ENCODE measurements at places on chromosomes 5 and 9.
A peak's percentile ranks its signal among the peaks of the same experiment; 100 is the strongest.

DNA sequence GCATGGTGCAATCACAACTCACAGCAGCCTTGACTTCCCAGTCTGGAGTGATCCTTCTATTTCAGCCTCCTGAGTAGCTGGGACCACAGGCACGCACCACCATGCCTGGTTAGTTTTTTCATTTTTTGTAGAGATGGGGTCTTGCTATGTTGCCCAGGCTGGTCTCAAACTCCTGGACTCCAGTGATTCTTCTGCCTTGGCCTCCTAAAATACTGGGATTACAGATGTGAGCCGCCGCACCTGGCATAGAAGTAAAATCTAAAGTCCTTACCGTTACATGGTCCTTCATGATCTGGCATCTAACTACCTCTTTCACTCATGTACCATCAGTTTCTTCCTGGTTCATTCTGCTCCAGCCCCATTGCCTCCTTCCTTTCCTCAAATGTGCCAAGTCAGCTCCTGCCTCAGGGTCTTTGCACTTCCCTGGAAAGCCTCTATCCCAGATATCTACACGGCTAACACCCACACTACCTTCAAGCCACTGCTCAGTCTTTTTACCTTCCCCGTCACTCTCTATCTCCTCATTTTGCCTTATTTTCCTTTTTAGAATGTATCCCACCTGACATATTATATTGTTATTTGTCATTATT lies 6.9 kb upstream of the RBM27 start:
- DNase-seq = no peak

GRCh38 chr9:13295556-13295955 lies 16.1 kb upstream of the MPDZ start:
- DNase-seq = no peak

GRCh38 chr5:128083811-128084227 lies 253 bp downstream of the SLC12A2 start:
- peak; percentile 59 for DNase-seq

DNA sequence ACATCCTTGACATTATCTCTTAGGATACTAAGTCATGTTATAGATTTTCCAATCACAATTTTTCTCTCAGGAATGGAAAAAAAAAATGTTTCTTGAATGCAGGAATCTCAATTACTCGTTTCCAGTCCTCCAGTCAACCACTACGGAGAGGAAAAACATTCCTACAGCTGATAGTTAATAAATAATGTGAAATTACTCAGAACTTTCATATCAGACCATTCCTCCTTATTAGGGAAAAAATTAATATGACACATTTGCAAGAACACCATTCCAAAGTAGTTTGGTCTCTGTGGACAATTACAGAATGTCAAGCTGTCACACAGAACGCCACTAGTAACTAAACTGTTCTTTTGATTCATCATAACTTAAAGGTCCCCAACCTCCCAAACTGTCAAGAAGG lies 31.5 kb downstream of the MED27 start:
- no peak for DNase-seq

- no peak for DNase-seq
Measured at GRCh38 chr5:154311362-154311761, 120.8 kb downstream of the GALNT10 start.

- DNase-seq = no peak
Measured at GRCh38 chr5:169125571-169125970, 175.4 kb downstream of the SLIT3 start.

DNA sequence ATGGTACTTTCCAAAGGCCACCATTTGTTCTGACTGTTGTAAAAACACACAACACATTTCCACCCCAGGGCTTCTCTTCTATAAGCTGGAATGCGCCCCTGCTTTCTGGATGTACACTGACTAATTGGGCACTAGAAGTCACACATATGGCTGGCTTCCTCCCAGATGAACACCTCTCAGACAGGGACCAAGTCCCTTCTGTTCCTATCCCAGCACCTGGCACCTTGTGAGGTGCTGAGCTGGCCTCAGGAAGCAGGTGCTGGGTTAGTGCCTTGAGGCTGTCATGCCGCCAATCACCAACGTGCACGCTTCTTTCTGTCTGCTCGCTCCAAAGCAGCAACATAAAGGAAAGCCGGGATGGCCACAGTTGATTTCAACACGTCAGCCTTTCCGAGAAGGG lies 93.2 kb downstream of the FSTL4 start:
- no peak for DNase-seq

DNA sequence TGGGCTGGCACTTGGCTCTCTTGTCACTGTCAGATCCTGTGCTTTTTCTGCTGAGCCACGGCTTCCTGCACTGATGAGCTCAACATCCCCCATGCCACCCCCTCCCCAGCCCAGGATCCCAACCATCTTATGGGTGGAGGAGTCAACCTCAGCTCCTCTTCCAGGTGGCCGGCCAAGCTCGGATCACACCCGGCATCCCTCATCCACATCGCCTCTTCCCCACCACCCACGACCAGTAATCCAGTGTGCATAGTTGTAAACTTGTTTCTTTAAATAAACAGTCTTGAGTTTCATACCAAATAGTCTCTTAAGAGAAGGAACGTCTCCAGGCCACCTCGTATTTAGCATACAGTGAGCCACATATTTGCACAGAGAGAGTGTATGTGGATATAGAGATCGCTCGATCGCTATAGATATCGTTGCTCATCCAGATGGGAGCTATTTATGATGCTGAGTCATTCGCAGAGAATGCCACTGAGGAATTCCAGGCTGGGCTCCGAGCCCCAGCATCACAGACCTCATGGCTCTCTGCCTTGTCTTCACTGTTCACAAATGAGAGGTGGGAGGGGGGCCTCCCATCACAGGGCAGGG lies 61.8 kb upstream of the CPLX2 start:
- DNase-seq = no peak

DNA sequence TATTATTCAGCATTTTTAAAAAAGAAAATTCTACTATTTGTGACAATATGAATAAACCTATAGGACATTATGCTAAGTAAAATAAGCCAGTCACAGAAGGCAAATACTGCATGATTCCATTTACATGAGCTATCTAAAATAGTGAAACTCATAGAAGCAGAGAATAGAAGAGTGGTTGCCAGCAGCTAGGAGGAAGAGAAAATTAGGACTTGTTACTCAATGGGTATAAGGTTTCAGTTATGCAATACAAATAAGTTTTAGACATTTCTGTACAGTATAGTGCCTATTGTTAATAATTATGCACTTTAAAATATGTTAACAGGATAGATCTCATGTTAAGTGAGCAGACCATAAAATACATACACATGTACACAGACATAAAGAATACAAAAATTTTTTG lies 73.8 kb upstream of the SPINK5 start:
- DNase-seq = no peak

DNA sequence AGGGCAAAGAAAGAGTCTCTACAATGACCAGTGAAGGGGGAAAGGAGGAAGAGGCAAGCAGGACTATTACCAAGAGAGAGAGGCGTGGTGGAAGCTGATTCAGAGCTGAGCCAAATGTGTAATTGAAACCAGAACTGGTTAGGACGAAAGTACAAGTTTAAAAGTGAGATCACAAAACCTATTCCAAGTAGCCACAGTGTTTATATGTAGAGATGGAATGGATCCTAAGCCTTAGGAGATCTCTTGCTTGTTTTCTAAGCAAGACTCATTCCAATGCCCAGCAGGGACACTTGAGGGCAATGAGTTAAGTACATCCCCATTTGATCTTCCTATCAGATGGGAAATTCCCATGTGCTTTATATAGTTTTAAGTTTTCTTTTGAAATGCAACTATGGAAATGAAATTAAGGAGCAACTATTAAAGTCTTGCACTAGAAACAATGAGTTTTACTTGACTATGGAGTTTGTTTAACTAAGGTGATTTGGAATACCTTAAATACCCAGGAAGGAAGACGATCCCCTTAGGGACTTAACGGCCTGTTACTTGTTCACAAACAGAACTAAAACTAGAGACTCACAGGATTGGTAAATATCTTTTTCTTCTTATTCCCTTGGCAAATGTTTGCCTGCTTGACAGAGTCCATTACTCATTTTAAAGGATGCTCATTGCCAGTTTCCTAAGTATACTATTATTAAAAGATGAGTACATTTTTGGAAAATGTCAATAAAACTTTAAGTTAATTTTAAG lies 51.1 kb upstream of the SNX2 start:
- DNase-seq = no peak

DNA sequence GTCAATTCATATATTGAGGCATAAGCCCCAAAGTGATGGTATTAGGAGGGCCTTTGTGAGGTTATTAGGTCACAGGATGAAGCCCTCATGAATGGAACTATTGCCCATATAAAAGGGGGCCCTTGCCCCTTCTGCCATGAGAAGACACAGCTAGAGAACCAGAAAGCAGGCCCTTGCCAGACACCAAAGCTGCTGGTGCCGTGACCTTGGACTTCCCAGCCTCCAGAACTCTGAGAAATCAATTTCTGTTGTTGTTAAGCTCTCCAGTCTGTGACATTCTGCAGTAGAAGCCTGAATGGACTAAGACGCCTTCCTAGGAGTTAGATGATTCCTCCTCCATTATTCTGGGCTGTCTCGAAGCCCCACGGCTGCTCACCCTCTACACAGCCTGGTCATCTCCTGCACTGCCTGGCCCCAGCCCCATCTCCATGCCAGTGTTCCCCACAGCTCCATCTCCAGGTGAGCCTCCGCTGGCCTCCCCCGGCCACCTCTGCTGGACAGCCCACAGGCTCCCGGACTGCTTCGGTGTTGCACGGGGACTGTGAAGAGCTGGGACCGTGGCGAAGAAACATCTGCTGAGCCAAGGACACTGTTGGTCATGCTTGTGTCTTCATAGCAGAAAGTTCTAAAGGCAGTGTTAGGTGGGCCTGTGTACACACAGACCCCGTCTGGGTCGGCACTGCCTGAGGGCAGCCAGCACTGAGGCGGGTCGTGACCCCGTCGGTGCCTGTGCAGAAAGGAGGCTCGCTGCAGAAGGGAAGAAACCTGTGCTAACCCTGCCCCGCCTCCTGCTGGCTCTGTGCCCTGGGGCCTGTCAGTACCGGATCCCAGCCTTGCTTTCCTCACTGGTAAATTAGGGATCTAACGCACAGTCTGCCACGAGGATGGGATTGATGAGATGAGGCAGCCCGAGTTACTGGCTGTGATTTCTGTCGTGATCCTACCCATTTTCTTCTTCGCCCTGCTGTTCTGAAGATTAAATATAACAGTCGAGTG lies 55.1 kb upstream of the CNOT6 start:
- no peak for DNase-seq

DNA sequence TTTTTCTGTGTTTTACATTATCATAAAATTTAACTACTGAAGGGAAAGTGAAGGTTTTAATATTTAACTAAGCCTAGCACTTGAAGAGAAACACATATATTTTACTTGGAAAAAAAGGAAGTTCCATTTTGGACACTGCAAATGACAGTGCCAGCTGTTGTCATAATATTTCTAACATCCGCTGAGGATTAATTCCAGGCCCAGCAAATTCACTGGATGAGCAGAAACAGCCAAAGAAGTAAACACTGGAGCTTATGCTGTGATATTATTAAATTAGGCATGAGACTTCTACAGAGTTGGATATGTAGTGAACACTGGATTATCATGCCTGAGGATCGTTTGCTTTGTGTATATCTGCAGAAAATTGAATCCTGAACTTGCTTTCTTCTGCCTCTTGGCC lies 67.6 kb downstream of the GHR start:
- DNase-seq = no peak

- DNase-seq = no peak
Measured at GRCh38 chr9:114664181-114664580, 6.6 kb upstream of the TEX53 start.

GRCh38 chr9:764105-764524 lies 77.4 kb upstream of the DMRT1 start:
- peak; percentile 90 for DNase-seq

DNA sequence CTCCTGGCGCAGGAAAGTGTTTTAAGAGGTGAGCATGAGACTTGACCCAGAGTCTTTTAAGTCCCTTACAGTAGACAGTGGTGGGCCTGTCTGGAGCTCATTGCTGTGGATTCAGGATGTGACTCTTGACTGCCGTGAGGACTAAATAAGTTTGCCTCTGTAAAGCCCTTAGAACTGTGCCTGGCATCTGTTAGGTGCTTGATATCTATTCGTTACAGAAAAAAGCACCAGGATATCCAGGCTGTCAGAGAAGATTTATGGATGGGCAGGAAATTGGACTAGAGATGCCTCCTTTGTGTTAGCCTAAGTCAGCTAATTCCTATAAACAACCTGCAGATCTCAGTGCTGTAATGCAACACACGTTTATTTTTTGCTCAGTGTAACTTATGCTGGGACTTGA lies 12.6 kb downstream of the ERGIC1 start:
- DNase-seq = peak; percentile 35

- no peak for DNase-seq
Measured at GRCh38 chr5:120442694-120443093, 21.4 kb upstream of the PRR16 start.

- DNase-seq = no peak
Measured at GRCh38 chr5:16685069-16685468, 68.3 kb upstream of the RETREG1 start.

GRCh38 chr5:19918780-19919179 lies 69.2 kb downstream of the CDH18 start:
- no peak for DNase-seq

DNA sequence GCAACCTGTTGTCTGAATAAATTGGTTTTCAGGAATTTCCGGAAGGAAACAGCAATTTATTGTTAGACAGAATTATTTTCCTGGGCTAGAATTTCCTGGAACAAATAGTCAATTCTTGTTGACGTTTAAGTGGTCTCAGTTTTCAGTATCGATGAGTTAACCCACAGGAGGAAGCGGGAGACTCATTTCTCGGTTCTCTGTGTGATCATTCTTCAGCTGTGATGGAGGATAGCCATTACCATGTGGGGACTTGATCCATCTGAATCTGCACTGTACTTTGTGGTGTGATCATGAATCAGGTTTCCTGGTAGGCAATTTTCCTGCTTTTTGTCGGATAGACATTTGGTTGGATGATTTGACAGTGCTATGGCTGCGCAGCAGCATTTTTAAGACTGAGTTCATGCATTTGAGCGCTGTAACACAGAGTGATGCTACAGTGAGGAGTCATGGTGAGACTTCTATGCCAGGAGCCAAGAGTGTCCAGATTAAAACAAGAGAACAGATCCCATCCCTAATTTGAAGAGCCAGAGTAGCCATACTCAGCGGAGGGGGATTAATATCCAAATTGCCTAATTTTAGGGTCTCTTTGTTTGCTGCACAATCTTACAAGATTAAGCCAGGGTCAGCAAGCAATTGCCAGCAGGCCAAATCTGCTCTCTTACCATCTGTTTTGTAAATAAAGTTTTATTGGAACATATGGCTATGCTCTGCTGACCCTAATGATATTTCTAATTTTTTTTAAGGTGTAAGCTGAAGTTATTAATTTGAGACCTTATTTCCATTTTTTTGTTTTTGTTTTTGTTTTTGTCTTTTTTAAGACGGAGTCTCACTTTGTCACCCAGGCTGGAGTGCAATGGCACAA lies 355.9 kb downstream of the RAB3C start:
- no peak for DNase-seq

- DNase-seq = no peak
Measured at GRCh38 chr5:180467989-180468731, 26.0 kb upstream of the CNOT6 start.

DNA sequence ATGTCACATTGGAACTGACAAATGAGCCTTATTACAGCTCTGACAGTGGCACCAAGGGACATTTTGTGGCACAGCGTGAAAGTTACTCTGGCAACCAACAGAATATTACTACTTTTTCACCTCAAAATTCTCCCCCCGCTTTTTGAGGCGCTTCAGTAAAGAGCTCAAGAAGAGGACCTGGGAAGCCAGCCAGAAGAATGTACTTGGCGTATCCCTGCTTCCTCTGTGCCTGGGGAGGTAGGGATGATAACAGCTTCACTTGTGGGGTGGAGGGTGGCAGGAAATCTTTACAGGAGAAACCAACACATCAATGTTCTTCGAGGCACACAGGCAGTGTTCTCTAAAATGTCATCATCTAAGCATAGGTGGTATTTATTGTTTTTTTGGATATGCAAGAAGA lies 624.1 kb downstream of the NR2F1-AS1 start:
- no peak for DNase-seq

- no peak for DNase-seq
Measured at GRCh38 chr9:131668439-131669268, 71.2 kb downstream of the RAPGEF1 start.
